Effector memory CD8-positive, alpha-beta T cell (primary cell): ENCODE measurements at places on chromosomes 5 and 9.

DNA sequence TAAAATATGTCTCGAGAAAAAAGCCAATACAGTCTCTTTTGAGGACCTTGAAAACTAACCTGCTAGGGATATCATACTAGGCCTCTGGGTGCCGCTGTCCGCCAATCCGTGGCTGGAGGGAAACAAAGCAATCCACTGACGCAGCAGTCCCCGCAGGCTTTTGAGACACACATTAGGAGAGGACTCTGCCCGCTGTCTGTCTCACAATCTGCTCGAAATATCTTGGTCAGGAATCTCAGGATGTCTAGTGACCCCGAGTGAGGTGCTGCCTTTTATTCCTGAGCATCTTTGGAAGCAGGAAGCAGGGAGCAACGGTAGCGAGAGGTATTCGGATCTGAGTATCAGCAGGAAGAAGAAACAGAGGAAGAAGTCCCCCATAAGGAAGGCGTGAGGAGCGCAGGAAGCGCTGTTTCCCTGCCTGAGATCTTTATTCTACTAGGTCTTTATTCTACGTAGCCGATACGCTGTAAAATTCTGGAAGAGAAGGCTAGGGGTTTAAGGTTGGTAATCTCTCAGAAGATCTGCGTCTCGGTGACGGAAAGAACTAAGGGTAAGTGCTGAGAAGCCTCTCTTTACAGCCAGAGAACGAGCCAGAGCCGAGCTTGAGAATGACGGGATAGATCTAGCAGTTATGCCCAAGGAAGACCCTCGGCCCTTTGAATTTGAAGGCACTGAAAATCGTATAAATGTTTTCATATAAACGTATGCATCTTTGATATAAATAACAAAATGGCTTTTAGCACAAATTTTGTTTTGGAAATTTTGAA is 4.0 kb upstream of the PCDHGA1 start:
- peak; percentile 62 for DNase-seq
- peaks cover 6% of the 10 kb centered on the region for H3K4me1 ChIP-seq
- peaks cover 48% of the 10 kb centered on the region for H3K27me3 ChIP-seq

- H3K27me3 ChIP-seq, result peaks cover 66% of the 10 kb centered on the region
- H3K4me1 ChIP-seq, result no peaks in the 10 kb centered on the region
- DNase-seq, result no peak
Measured at GRCh38 chr9:130927995-130928900, 10.8 kb downstream of the FIBCD1 start.

GRCh38 chr9:113918697-113919350 is 42.7 kb downstream of the ZNF618 start:
- no peak overlapping the region for H3K4me3 ChIP-seq
- no peaks in the 10 kb centered on the region for H3K36me3 ChIP-seq
- H3K27ac ChIP-seq, result no peak overlapping the region
- H3K27me3 ChIP-seq, result peaks cover 25% of the 10 kb centered on the region
- no peak for DNase-seq
- H3K4me1 ChIP-seq, result no peaks in the 10 kb centered on the region

- DNase-seq, result no peak
- no peak overlapping the region for H3K4me3 ChIP-seq
- no peaks in the 10 kb centered on the region for H3K27me3 ChIP-seq
- no peak overlapping the region for H3K27ac ChIP-seq
- no peaks in the 10 kb centered on the region for H3K4me1 ChIP-seq
Measured at GRCh38 chr9:82761027-82761426, 301.9 kb downstream of the RASEF start.

- H3K4me3 ChIP-seq, result no peak overlapping the region
- H3K4me1 ChIP-seq, result peaks cover 1% of the 10 kb centered on the region
- DNase-seq, result no peak
- no peak overlapping the region for H3K27ac ChIP-seq
Measured at GRCh38 chr9:2568689-2569088, 52.9 kb upstream of the VLDLR start.

DNA sequence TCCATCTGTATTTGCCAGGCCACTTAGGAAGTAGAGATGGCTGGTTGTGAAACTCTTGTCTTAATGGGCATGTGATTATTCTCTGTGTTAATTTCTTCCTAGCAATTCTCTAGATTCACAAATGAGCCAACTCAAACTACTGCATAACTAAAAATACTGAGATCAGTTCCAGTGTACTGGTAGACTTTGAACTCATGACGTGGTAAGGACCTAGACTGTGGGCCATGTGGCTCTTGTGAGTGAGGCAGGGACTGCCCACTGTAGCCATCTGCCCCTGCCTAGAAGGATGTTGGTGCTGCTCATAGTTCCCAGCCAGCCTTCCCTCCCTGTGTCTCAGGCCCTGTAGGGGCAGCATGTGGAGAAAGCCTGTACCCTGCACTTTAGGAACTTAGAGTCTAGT is 47.4 kb downstream of the CYSTM1 start:
- no peaks in the 10 kb centered on the region for H3K27me3 ChIP-seq
- H3K36me3 ChIP-seq, result no peaks in the 10 kb centered on the region
- no peaks in the 10 kb centered on the region for H3K4me1 ChIP-seq
- H3K27ac ChIP-seq, result no peak overlapping the region
- DNase-seq, result no peak

DNA sequence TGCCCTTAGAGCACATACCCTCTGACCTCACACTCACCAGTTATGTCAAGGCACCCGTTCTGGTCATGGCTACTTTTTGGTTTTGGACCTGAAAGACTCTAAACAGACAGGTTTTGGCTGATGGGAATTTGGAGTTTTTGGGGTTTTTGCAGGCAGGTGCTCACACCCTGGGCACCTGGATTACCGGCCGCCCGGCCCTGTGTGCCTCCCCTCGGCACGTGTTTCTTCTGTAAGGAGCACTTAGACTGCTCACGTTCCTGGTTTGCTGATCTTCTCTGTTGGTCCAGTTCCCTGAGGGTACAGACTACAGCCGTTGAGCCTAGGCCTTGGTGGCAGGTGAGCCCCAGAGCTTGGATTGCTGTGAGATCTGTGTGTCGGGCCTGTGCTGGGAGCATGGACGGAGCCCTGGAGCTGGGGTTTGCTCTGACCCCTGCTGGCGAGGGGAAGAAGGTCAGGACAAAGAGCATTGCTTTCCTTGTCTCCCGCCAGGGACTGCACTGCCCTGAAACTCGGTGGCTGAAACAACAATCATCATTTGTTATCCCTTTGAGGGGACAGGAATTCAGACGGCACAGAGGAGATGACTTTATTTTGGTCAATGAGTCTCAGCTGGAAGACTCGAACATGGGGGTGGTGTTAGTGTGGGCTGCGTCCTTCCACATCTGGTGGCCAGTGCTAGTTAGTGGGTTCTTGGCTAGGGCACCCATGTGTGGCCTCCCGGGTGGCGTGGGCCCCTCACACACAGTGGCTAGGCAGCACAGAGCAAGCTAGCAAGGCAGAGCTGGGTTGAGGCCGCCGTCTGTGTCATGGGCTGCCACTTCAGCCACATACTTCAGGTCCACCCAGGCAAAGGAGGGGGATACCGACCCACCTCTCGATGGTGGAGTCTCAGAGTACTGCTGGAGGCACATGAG is 76.4 kb downstream of the EHMT1 start:
- peak overlapping the region; percentile 46 for H3K27ac ChIP-seq
- H3K36me3 ChIP-seq, result peaks cover 6% of the 10 kb centered on the region
- no peak overlapping the region for H3K4me3 ChIP-seq
- H3K27me3 ChIP-seq, result no peaks in the 10 kb centered on the region
- DNase-seq, result no peak

DNA sequence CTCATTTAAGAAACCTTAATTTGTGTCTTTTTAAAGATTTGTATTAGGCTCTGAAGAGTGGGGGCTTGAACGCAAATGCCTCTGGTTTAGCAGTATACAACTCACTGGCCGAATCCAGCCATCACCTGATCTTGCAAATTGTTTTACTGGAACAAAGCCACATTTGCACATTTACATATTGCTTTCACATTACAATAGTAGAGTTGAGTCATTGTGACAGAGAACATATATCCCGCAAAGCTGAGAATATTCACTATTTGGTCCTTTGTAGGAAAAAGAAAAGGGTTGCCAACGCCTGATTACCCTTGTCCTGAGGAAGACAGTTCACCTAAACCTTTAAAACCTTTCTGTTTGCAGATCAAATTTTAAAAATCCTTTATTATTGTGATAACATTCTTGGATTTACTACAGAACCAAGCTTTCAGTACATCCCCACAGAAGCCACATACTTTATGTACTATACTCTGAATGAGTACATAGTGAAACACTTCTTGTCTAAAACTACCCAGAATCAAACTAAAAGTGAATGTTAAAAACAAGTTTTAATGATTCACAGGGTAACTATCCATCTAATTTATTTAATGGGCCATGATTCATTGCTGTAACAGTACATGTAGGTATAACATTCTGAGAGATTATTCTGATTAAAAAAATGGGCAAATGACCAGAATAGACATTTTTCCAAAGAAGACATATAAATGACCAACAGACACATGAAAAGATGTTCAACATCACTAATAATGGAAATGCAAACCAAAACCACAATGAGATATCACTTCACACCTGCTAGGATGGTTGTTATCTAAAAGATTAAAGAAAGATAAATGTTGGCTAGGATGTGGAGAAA is 161.0 kb downstream of the SLC25A46 start:
- DNase-seq, result no peak
- no peak overlapping the region for H3K4me3 ChIP-seq
- H3K27ac ChIP-seq, result no peak overlapping the region
- peaks cover 4% of the 10 kb centered on the region for H3K27me3 ChIP-seq
- no peaks in the 10 kb centered on the region for H3K36me3 ChIP-seq

DNA sequence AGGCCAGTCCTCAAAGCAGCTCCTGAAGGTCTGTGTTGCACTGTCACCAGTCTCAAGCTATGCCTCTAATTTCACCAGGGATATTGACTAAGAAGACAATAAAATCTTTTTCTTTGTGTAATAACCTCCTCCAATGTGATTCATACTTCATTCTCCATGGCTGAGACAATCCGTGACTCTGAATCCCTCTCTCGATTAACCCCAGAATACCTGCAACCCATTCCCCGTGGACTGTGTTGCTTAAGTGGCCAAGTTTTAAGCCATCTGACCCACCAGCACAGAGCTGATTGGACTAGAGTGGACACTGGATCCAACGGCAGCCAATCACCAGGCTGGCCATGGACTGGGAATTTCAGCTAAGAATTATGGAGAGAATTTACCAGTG is 5.4 kb upstream of the CCIN start:
- no peaks in the 10 kb centered on the region for H3K27me3 ChIP-seq
- H3K4me1 ChIP-seq, result peaks cover 3% of the 10 kb centered on the region
- no peak for DNase-seq
- peak overlapping the region; percentile 52 for H3K27ac ChIP-seq
- H3K4me3 ChIP-seq, result no peak overlapping the region
- H3K36me3 ChIP-seq, result peaks cover 30% of the 10 kb centered on the region

DNA sequence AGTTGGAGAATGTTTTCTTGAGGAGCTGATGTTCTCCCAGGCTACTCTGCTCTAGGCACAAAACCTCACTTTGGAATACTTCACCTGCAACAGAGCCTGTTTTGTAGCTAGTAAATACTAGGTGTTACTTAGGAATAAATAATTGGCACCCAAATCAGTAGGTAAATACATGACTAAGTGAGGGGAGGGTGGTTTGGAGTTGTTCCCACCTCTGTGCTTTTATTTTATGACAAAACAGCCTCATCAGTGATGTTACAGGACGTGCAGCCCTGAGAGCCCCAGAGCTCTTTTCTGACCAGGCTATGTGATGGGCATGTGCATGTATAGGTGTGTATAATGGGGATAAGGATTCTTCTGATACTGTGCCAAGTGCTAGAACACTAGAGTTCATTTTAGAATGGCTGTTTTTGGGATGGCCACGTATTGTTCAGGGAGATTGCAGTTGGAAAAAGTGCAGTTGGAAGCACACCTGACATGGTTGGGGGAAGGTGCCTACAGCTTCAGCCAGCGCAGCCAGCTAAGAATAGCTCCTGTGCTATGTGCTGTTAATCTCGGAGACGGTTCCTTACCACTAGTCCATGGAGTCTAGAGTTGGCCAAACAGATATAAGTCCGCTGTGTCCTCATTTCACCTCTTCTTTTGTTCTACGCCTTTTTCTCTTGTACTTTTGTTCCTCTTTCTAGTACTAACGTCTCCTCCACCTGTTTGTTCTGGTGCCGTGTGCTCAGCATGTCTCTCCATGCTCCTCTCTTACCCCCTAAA is 284.7 kb downstream of the FANCC start:
- no peaks in the 10 kb centered on the region for H3K4me1 ChIP-seq
- no peak overlapping the region for H3K27ac ChIP-seq
- H3K4me3 ChIP-seq, result no peak overlapping the region
- no peaks in the 10 kb centered on the region for H3K27me3 ChIP-seq

GRCh38 chr9:78114581-78114980 is 83.0 kb upstream of the GNAQ start:
- H3K27me3 ChIP-seq, result no peaks in the 10 kb centered on the region
- H3K4me1 ChIP-seq, result peaks cover 28% of the 10 kb centered on the region

DNA sequence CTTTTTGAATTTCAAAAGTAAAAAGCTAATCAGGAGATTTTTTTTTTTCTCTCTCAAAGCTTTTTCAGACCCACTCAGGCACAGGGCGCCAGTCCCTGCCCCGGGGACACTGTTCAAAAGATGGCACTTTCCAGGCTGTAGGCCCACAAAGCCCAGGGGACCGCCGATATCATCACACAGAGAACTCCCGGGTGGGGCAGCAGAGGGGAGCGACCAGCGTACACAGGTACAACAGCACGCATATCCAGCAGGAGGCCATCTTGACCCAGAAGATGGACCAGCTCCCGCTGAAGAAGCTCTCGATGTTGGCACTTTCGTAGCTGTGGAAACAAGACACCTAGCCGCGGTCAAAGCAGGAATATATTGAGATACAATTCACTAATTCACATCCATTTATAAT is 108.3 kb downstream of the THBS4 start:
- peaks cover 22% of the 10 kb centered on the region for H3K4me1 ChIP-seq
- no peak overlapping the region for H3K4me3 ChIP-seq
- no peak for DNase-seq
- H3K36me3 ChIP-seq, result peaks cover 30% of the 10 kb centered on the region

DNA sequence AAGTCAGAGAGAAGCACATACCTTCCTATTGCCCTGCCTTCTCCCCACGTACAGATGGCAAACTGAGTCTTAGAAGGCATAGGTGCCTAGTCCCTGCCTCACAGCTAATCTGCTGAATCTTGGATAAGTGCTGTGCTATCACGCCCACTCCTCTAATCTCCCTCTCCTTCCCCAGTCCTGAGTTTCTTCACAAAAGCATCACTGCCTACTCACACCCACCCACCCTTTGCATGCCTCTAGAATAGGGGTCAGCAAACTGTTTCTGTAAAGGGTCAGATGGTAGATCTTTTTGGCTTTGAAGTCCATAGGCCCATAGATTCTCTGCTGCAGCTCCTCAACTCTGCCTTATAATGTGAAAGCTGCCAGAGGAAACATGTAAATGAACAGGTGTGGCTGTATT is 23.2 kb upstream of the JADE2 start:
- no peaks in the 10 kb centered on the region for H3K36me3 ChIP-seq
- no peaks in the 10 kb centered on the region for H3K27me3 ChIP-seq
- H3K27ac ChIP-seq, result no peak overlapping the region
- DNase-seq, result no peak
- H3K4me1 ChIP-seq, result peaks cover 16% of the 10 kb centered on the region

- no peaks in the 10 kb centered on the region for H3K4me1 ChIP-seq
- no peak overlapping the region for H3K27ac ChIP-seq
- H3K36me3 ChIP-seq, result no peaks in the 10 kb centered on the region
- no peak overlapping the region for H3K4me3 ChIP-seq
Measured at GRCh38 chr5:77876316-77876715, 100.2 kb upstream of the TBCA start.
